Nephron progenitor cell (in vitro differentiated cells): ENCODE measurements at places on chromosomes 3 and 15.

- peak; percentile 18 for DNase-seq
Observed at GRCh38 chr3:114155370-114155821, 23.5 kb downstream of the DRD3 start.

GRCh38 chr3:155001289-155002010 is 78.7 kb upstream of the MME start:
- DNase-seq: no peak

DNA sequence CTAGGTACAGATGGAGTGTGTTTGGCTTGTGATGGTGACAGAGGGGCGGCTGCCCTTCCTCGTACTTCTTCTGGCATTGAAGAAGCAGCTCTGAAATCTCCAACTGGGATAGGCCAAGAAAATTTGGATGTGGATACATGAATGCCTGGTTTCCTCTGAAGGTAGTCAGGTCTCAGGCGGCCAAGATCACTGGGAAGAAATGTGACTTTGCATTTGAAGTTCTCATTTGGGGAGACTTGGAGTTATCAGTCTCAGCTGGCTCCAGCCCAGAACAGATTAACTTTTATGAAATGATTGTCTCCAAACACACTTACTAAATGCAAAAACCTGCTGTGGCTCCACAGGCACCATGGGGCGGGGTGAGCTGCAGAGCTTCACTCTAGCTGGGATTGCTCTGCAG is 215.9 kb downstream of the THSD4 start:
- no peak for DNase-seq

- DNase-seq: no peak
Observed at GRCh38 chr3:13785351-13785750, 94.5 kb downstream of the WNT7A start.

GRCh38 chr3:116059421-116060096 is 385.7 kb downstream of the LSAMP start:
- DNase-seq: no peak

- DNase-seq: no peak
Observed at GRCh38 chr15:74171965-74172541, 1.5 kb upstream of the ISLR start.

GRCh38 chr3:53806182-53807116 is 39.8 kb downstream of the CHDH start:
- no peak for DNase-seq

GRCh38 chr15:64096668-64097384 is 1.0 kb downstream of the SNX1 start:
- no peak for DNase-seq

DNA sequence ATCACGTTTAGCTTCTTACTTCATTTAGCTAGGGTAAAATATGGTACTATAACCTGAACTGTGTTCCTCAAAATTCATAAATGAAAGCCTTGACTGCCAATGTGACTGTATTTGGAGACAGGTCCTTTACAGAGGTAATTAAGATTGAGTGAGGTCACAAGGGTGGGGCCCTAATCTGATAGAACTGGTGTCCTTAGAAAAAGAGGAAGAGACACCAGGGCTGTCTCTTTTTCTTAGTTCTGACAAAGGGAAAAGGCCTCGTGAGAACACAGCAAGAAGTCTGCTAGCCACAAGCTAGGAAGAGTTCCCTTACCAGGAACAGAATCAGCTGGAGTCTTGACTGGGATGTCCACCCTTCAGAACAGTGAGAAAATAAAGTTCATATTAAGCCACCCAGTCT is 162.7 kb downstream of the GMNC start:
- DNase-seq: no peak

- DNase-seq: no peak
Observed at GRCh38 chr3:43223670-43224364, 62.5 kb upstream of the SNRK start.

DNA sequence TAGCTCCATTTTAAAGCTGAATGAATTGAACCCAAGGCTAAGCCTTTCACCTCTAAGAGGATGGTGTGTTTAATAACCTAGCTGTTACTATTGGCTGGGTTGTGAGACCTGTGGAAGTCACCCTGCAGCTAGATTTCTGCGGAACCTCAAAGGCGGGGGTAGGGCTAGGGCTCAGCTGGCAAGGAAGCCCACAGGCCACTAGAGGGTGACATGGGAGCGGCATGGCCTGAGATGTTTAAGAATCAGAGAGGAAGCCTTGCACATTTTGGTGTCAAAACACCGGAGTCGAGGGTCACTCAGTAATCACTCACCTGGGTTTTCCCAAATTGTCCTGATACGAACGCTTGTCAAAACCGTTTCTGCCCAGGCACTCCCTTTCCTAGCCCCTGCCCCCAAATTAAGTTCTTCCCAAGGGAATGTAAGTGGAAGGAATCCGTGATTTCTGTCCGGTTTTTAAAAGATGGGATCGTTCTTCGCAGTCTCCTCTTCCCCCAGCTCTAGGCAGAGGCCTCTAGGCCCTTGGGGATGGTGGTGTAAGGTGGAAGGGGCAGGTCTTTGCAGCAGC is 3.8 kb upstream of the ACAD9 start:
- peak; percentile 51 for DNase-seq

DNA sequence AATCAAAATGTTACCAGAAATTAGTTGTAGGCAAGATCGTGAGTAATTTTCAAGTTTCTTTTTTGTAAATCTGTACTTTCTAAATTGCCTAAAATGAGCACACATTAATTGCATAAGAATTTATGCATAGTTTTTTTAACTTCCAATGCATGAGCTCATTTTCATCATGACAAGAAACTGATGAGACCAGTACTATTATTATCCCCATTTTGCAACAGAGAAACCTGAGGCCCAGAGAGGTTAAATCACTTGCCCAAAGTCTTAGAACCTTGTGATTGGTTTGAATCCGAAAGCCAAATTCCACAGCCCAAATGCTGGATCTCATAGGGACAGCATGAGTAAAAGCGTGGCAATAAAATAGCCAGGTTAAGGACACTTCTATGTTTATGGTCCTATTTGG is 274.7 kb downstream of the ERC2 start:
- no peak for DNase-seq

GRCh38 chr3:116288485-116288884 is 156.8 kb downstream of the LSAMP start:
- no peak for DNase-seq

DNA sequence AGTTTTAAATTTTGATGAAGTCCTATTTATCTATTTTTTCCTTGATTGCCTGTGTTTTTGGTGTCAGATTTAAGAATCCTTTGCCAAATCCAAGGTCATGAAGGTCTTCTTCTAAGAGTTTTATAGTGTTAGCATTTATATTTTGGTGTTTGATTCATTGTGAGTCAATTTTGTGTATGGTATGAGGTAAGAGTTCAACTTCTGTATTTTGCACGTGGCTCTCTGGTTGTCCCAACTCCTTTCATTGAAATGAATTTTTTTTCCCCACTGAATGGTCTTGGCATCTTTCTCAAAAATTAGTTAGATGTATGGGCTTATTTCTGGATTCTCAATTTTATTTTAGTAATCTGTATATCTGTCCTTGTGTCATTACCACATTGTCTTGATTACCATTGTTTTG is 57.1 kb upstream of the STRIT1 start:
- no peak for DNase-seq

DNA sequence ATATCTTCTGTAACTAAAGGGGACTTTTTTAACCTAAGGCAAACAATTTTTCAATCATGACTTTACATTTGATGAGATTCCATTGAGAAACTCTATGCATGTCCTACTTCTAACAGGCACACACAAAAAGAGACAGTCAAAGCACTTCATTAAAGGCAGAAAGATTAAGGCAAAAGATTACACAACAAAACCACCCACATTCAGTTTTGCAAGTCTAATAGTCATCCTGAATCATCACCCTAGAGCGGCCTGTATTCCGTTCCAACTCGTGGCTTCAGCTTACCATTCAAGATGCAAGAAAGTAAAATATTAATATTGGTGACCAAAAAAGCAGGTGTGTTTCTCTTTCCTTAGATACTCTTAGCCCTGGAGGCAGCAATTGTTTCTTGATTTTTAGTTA is 205.9 kb downstream of the P3H2 start:
- DNase-seq: no peak

DNA sequence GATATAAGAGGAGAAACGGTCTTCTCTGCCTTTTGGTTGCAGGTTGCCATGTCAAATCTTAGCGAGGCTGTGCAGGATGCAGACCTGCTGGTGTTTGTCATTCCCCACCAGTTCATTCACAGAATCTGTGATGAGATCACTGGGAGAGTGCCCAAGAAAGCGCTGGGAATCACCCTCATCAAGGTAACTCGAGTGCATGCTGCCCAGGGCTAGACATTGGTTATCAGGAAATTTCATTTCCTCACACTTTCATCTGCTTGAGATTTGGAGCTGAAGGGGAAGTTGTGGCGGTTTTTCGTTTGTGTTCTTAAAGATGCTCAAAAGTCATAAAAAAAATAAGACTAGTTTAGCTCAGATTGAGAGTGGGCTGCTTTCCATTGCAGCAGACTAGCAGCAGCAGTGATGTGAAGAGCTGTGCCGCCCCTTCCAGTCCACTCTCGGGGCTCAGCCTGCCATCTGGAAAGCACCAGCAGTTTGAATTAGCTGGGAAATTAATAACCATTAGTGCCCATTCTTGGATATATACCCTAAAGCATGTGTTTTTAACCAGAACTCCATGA is 32.2 kb downstream of the GPD1L start:
- DNase-seq: no peak

- DNase-seq: no peak
Observed at GRCh38 chr3:78588906-78589621, 1178.7 kb downstream of the ROBO1 start.

GRCh38 chr3:5305684-5305989 is 118.1 kb downstream of the EDEM1 start:
- no peak for DNase-seq

DNA sequence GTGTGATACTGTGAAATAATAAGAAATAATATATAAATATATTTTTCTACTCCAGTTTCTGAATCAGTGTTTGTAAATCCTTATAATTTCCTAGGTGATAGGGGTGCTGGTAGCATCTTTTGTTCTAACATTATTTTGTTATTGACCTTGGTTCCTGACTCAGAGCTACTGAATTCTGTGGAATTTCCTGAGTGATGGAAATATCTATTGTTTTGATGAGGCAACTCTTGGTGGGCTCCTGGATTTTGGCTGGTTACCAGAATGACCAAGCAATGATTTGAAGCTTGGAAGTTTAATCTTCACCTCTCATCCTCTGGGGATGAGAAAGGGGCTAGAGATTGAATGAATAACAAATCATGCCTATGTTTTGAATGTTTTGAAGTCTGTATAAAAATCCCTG is 377.3 kb downstream of the LPP start:
- DNase-seq: no peak

- DNase-seq: no peak
Observed at GRCh38 chr3:193509103-193509965, 45.4 kb downstream of the ATP13A4 start.

DNA sequence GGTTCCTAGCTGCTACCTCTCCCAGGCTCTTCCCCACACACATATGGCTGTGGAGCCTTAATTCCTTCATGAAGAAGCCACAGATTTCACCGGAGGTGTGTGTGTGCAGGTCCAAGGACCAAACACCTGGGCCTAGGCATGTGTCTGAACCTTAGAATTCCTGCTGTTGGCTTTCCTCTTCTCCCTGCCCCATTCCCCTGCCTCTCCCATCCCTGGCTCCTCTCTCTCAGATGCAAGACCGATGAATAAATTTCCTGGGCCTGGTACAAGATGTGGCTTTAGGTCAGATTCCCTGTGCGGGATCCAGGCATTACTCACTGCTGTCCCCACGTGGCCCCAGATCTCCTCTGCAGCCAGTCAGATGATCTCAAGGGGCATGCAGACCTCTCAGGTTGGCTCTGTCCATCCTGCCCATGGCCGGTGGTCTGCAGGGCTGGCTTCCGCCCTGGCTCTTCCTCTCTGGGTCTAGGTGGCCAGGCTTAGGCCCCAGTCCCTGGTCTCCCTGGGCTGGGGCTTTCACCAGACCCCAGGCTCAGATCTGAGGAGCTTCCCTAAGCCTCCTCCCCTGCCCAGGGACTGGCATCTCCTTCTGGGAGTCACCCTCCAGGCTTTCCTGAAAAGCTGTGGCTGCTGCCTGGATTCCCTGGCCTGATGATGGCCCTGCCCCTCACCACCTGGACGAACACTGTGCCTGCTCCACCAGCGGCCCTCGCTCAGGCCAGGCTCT is 20.5 kb downstream of the CCR9 start:
- DNase-seq: peak; percentile 16

- DNase-seq: no peak
Observed at GRCh38 chr15:70517194-70517590, 246.2 kb downstream of the UACA start.

DNA sequence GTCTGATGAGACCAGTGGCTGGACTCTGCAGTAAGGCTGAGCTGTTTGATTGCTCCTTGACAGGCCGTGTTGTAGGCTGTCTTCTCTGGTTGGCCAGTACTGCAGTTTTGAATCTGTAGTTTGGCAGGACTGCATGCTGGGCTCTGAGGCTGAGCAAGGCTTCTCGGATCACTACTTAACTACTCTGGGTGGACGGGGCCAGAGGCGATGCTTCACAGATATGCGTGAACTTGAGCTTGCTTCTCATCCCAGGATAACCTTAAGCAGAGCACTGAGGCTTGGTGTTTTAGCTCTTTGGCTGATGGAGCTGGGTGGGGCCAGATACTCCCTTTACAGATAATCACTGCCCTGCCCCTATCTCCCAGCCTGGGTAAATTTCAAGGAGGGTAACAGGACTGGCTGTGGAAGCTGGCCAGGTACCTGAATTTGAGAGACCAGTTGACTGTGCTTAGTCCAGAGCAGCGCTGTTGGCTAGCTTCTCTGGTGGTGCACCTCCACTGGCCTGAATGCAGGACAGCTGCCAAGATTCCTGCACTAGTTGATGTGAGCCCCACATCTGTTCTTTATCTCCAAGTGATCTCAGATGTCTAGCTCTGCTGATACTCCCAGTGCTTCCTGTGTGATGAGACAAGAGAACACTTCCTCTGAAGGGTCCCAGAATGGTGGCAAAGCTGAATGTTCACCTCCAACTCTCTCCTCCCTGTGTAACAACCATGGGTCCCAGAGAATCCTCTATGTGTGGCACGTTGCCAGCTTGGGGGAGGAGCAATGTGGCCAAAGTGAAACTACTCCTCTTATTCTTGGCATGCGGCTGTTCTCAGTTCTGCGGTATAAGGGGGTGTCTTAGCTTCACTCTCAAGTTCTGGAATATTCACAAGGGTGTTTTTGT is 37.9 kb downstream of the RPL39L start:
- no peak for DNase-seq

- DNase-seq: peak; percentile 70
Observed at GRCh38 chr15:31974855-31975829, 55.2 kb upstream of the CHRNA7 start.

- DNase-seq: peak; percentile 29
Observed at GRCh38 chr3:49899815-49900214, 3.9 kb downstream of the MST1R start.

GRCh38 chr3:155748611-155749365 is 3.9 kb upstream of the PLCH1 start:
- DNase-seq: no peak

GRCh38 chr3:66597308-66597863 is 96.6 kb upstream of the LRIG1 start:
- DNase-seq: no peak

DNA sequence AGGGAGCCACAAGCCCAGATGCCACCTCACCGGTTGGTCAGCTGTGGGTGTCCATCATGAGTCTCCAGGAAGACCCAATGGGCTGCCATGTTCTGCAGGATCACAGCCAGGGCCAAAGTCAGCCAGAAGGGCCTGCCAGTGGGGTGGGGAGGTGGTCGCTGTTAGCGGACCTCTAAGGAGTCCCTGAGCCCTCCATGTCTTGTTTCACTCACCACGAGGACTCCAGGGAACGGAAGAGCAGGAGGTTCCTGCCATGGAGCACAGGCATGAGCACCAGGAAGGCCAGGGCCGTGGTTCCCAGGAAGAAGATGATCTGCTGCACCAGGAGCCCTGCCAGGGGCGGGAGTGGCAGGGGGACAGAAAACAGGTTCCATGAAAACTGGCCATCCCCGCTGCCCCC is 8.6 kb downstream of the ISLR start:
- DNase-seq: no peak
